ENCODE measurements at places on chromosomes 4 and X. TPM values are rescaled to one million over a fixed set of nuclear protein-coding genes. Genes with fewer than 3 reads are reported as not detected.
A peak's percentile ranks its signal among the peaks of the same experiment; 100 is the strongest.

The CXCL9 gene
- total RNA-seq = 1.4 TPM

The BOD1L1 gene
- total RNA-seq = 37.5 TPM

The DCAF12L1 gene
- not detected for total RNA-seq

The DRD5 gene
- not detected for total RNA-seq

The PABPC5 gene
- 1.9 TPM for total RNA-seq

The DCHS2 gene
- total RNA-seq = 0.32 TPM

The SUPT20HL1 gene
- total RNA-seq = not detected

The PF4V1 gene
- not detected for total RNA-seq

The COX18 gene
- total RNA-seq = 13.2 TPM

The TEC gene
- 7.7 TPM for total RNA-seq

The GYPE gene
- total RNA-seq = 3.2 TPM

The UGT2B15 gene
- total RNA-seq = not detected

The RIPPLY1 gene
- not detected for total RNA-seq

The HDX gene
- 4.5 TPM for total RNA-seq

DNA sequence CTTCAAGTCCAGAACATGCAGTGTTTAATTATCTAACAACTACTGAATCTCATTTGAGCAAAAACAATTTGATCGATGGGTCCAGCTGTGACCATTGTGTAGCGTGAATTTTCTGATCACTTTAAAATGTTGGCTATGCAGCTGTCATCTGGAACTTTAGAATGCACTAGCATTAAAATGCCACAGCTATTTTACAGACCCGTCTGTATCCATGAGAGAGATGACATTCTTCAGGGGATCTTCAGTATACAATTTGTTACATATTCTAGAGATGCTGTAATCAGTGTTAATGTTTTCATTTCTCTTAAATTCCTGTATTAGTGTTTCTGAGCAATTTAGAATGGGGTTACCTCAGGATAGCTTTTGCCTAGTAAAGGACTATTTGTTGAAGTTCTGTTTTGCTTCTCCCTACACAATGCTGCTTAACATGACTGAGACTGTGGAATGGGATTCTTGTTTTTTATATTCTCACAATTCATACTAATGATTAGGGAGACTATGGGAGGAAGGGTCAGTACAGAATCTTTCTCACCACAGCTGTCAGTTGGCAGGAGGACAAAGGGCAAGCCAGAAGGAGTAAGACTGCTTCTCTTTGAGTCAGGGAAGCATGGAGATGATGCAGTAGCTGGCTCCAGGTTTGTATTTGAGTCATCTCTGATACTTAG is 13.2 kb upstream of the CTSO start:
- no peaks in the 10 kb centered on the region for H3K4me1 ChIP-seq
- H3K27me3 ChIP-seq = no peaks in the 10 kb centered on the region
- DNase-seq = no peak
- no peaks in the 10 kb centered on the region for H3K36me3 ChIP-seq

GRCh38 chrX:111409326-111409725 is 2.7 kb downstream of the DCX start:
- no peak overlapping the region for H3K27ac ChIP-seq
- no peaks in the 10 kb centered on the region for H3K4me1 ChIP-seq
- no peaks in the 10 kb centered on the region for H3K36me3 ChIP-seq
- no peaks in the 10 kb centered on the region for H3K27me3 ChIP-seq
- H3K4me3 ChIP-seq = no peak overlapping the region
- DNase-seq = no peak

GRCh38 chr4:186554539-186554913 is 841 bp downstream of the MTNR1A start:
- peaks cover 42% of the 10 kb centered on the region for H3K27me3 ChIP-seq
- no peaks in the 10 kb centered on the region for H3K36me3 ChIP-seq
- peak overlapping the region; percentile 14 for H3K4me3 ChIP-seq

DNA sequence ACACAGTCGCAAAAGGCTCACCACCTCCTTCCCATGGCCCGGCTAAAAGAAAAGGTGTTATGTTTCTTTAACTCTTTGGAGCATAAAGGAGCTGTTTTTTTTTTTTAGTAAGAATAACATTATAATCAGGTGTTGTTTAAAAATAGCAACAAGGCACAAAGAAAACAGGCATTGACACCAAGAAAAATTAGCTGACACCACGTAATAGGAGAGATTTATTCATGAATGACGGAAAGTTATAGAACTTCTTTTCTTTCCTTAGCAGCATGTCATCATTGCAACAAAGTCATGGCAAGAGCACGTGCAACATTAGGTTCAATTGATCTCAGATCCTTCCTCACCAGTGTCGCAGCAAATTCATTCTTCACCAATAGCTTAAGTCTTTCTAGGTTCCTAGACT is 302.9 kb upstream of the ZFP42 start:
- no peaks in the 10 kb centered on the region for H3K36me3 ChIP-seq
- no peak overlapping the region for H3K4me3 ChIP-seq
- no peak for DNase-seq
- no peaks in the 10 kb centered on the region for H3K4me1 ChIP-seq

- no peaks in the 10 kb centered on the region for H3K27me3 ChIP-seq
- no peak overlapping the region for H3K4me3 ChIP-seq
Measured at GRCh38 chr4:94277534-94277933, 65.1 kb downstream of the HPGDS start.

DNA sequence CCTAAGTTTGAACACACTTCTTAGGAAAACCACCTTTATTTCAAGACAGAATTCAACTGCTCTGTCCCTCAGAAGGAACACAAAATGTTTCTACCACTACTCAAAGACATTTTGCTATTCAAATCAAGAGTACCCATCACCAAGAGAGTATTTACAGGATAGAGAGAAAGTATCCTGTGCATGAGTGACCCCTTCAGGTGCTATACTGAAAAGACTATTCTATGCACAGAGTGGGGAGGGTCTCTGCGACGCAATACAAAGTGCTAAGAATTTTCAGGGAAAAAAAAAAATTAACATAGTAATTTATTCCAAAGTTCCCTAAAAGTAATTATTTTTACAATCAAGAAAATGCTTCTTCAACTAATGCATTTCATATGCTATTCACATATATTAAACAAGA is 346.4 kb upstream of the FAM241A start:
- H3K27ac ChIP-seq = no peak overlapping the region
- no peak overlapping the region for H3K4me3 ChIP-seq
- H3K27me3 ChIP-seq = peaks cover 7% of the 10 kb centered on the region
- no peaks in the 10 kb centered on the region for H3K36me3 ChIP-seq
- DNase-seq = no peak
- no peaks in the 10 kb centered on the region for H3K4me1 ChIP-seq

DNA sequence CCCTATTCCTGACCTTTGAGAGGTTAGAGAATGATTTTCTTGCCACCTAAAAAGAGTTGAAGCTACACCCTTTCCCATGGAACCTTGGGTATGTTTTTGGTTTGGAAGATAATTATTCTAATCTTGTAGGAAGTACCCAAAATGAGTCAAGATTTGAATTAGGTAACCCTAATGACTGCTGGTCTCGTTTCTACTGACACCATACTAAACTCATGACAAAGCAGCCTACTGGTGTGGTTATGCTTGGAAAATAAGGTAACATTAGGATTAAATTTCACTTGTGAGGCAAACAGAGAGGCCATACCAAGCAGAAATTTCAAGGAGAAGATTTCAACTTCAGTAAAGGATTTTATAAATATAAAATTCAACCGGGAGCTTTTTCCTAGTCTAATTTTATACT is 107.9 kb downstream of the FBXW7 start:
- no peaks in the 10 kb centered on the region for H3K4me1 ChIP-seq
- no peak overlapping the region for H3K4me3 ChIP-seq
- no peaks in the 10 kb centered on the region for H3K27me3 ChIP-seq
- H3K27ac ChIP-seq = no peak overlapping the region
- DNase-seq = no peak

GRCh38 chr4:43238585-43238984 is 346.1 kb downstream of the GRXCR1 start:
- no peaks in the 10 kb centered on the region for H3K27me3 ChIP-seq
- no peaks in the 10 kb centered on the region for H3K36me3 ChIP-seq
- H3K4me1 ChIP-seq = no peaks in the 10 kb centered on the region
- H3K4me3 ChIP-seq = no peak overlapping the region
- no peak for DNase-seq

DNA sequence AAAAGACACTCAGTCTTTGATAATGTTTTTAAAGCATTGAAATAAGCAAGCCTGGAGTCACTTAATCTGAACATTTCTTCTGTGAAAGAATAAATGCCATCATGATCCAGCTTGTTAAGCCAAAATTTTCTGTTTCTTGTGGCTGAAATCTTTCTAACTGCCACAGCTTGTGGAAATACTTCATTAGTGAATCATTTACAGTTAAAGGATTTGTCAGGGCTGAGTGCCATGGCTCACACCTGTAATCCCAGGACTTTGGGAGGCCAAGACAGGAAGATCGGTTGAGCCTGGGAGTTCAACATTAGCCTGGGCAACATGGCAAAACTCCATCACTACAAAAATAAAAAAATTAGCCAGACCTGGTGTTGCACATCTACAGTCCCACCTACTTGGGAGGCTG is 93.3 kb upstream of the PDE5A start:
- no peaks in the 10 kb centered on the region for H3K36me3 ChIP-seq
- no peaks in the 10 kb centered on the region for H3K27me3 ChIP-seq
- no peak overlapping the region for H3K27ac ChIP-seq
- no peak for DNase-seq
- peaks cover 7% of the 10 kb centered on the region for H3K4me1 ChIP-seq
- no peak overlapping the region for H3K4me3 ChIP-seq

- H3K4me1 ChIP-seq = peaks cover 27% of the 10 kb centered on the region
- H3K36me3 ChIP-seq = no peaks in the 10 kb centered on the region
- peak overlapping the region; percentile 79 for H3K4me3 ChIP-seq
- H3K27me3 ChIP-seq = peaks cover 11% of the 10 kb centered on the region
- peak overlapping the region; percentile 95 for H3K27ac ChIP-seq
Measured at GRCh38 chr4:13483768-13484121, 395 bp downstream of the RAB28 start.

- H3K27ac ChIP-seq = no peak overlapping the region
- H3K4me3 ChIP-seq = no peak overlapping the region
- no peaks in the 10 kb centered on the region for H3K27me3 ChIP-seq
- no peak for DNase-seq
- H3K36me3 ChIP-seq = no peaks in the 10 kb centered on the region
Measured at GRCh38 chr4:87807402-87807801, 8.0 kb downstream of the IBSP start.

DNA sequence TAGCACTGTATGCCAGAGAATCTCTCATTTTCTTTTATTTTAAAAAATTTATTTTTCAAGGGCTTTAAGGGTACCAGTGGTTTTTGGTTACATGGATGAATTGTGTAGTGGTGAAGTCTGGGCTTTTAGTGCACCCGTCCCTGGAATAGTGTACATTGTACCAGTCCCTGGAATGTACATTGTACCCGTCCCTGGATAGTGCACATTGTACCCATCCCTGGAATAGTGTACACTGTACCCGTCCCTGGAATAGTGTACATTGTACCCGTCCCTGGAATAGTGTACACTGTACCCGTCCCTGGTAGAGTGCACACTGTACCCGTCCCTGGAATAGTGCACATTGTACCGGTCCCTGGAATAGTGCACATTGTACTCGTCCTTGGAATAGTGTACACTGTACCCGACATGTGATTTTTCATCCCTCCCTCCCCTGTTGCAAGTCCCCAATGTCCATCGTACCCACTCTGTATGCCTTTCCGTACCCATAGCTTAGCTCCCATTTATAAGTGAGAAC is 56.1 kb upstream of the HELT start:
- H3K4me1 ChIP-seq = no peaks in the 10 kb centered on the region
- H3K27me3 ChIP-seq = no peaks in the 10 kb centered on the region
- H3K36me3 ChIP-seq = no peaks in the 10 kb centered on the region
- H3K27ac ChIP-seq = no peak overlapping the region

GRCh38 chr4:38728631-38729141 is 54.1 kb downstream of the TLR10 start:
- DNase-seq = peak; percentile 75
- no peak overlapping the region for H3K27ac ChIP-seq
- no peaks in the 10 kb centered on the region for H3K27me3 ChIP-seq
- H3K4me1 ChIP-seq = no peaks in the 10 kb centered on the region
- H3K4me3 ChIP-seq = no peak overlapping the region

DNA sequence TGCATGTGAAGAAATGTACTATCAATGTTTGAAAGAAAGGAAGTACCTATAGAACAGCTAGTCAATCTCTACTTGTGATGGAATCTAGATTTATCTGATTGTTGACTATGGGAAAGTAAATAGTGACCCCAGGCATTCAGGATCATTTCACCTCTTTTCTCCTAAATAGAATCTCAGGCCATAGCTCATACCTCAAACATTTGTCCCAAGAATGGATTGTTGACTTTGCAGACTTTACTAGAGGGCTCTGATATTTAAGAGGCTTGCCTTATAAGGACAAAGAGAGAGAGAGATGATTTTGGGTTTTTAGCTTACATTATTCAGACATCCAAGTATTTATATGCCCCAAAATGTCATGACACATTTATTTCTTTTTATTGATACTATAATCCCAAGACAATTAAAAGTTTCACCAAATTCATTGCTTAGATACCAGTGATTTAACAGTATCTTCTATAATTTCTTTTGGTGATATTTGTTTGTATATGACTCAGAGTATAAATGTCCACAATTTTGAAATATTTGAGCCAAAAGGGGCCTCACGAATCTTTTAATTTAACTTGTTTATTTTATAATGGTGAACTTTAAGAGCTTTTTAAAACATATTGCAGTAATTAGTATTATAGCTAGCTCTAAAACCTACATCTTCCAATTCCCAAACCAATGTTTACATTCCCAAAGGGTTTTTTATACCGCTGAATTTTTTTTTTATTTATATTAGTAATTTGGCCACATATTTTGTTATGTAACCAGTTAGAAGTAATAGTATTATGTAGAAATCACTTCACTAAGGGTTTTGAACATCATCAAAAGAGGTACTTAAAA is 614.1 kb downstream of the PCDH7 start:
- no peaks in the 10 kb centered on the region for H3K4me1 ChIP-seq
- H3K4me3 ChIP-seq = no peak overlapping the region
- no peak overlapping the region for H3K27ac ChIP-seq
- no peaks in the 10 kb centered on the region for H3K27me3 ChIP-seq

DNA sequence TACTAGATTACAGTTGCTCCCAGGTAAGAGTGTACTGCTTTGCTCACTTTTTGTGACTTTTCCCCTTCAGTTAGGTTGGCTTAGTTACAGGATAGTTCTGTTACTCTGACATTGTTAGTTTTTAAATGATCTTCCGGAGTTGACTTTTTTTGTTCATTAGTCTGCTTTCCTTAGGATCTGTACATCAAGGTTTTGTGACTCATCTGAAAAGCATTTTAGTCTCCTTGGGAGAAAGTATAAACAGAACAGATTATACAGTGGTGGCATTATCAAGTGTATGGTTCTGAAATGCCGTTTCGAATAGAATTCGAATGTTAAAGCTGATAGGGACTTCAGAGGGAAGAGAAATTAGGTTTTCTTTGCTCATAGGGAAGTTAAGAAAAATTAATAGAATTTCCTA is 63.3 kb downstream of the USP9X start:
- no peaks in the 10 kb centered on the region for H3K4me1 ChIP-seq
- DNase-seq = no peak

GRCh38 chrX:10176121-10177003 is 19.6 kb downstream of the CLCN4 start:
- no peak overlapping the region for H3K27ac ChIP-seq
- H3K27me3 ChIP-seq = no peaks in the 10 kb centered on the region
- no peaks in the 10 kb centered on the region for H3K36me3 ChIP-seq

GRCh38 chr4:6172093-6172926 is 28.0 kb downstream of the JAKMIP1 start:
- H3K4me1 ChIP-seq = no peaks in the 10 kb centered on the region
- H3K4me3 ChIP-seq = no peak overlapping the region
- DNase-seq = no peak
- H3K27me3 ChIP-seq = no peaks in the 10 kb centered on the region
- no peak overlapping the region for H3K27ac ChIP-seq

- no peak for DNase-seq
- H3K4me1 ChIP-seq = no peaks in the 10 kb centered on the region
- no peaks in the 10 kb centered on the region for H3K27me3 ChIP-seq
- no peak overlapping the region for H3K4me3 ChIP-seq
Measured at GRCh38 chr4:162497564-162498167, 333.9 kb upstream of the FSTL5 start.

Measured in upper lobe of right lung (tissue), 1 donor.